ENCODE measurements at places on chromosomes 13 and 19. TPM values are rescaled to one million over a fixed set of nuclear protein-coding genes. Genes with fewer than 3 reads are reported as not detected.

Gene PRR20A
- total RNA-seq = not detected

Gene CCL25
- not detected for total RNA-seq

Gene VSTM1
- not detected for total RNA-seq

Gene GIPC1
- 50.0 TPM for total RNA-seq

Gene ZNF805
- 9.7 TPM for total RNA-seq

Gene IGFL4
- total RNA-seq = not detected

Gene PRKCG
- total RNA-seq = not detected

DNA sequence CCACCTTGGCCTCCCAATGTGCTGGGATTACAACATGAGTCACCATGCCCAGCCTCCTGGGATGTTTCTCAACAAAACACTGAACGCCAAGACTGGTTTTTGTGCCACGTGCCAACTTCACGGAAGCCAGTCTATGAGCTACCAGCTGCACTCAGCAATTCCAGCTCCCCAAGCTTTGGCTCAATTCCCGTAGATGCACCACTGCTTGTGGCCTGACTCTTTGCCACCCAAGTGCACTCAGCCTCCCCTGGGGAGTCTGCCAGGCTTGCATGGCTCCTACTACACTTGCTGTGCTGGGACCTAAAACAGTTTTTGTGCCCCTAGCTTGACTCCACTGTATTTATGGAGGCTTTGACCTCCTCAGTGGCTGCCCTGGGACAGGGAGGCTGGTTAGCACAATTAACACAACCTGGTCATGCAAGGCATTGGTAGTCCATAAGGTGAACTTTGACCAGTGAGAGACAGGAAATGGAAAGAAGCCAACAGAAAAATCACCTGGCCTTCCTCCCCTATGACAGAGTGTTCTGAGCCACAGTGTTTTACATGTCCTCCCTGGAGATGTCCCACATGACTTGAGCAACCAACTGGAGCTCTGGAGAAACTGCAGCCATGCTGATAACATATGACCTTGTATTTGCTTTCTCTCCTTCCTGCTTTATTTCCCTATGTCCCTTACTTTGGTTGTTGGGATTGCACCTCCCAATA, 1173.1 kb downstream of the UQCRFS1 start:
- DNase-seq = no peak

DNA sequence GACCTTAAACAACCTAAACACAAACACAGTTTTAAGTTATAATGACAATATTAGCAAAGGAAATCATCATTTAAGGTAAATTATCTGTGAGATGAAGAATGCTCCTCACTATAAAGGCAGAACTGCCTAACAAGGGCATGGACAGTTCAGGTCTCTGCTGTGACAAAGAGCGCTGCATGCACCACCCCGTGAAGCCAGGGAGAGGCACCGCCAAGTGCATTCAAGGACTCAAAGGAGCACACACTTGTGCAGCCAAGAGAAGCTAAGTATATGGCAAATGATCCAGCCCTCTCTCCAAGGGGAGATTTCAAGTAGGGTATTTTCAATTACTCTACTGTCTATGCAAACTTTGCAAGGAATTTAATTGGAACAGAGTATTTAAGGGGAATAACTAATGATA, 126.0 kb downstream of the RAP2A start:
- DNase-seq = no peak

- no peak for DNase-seq
Measured at GRCh38 chr13:26999499-26999898, 172.1 kb downstream of the USP12 start.

GRCh38 chr13:21117104-21117809, 55.9 kb upstream of the LATS2 start:
- no peak for DNase-seq

GRCh38 chr19:53866865-53867224, 838 bp upstream of the MYADM start:
- DNase-seq = peak; percentile 75

DNA sequence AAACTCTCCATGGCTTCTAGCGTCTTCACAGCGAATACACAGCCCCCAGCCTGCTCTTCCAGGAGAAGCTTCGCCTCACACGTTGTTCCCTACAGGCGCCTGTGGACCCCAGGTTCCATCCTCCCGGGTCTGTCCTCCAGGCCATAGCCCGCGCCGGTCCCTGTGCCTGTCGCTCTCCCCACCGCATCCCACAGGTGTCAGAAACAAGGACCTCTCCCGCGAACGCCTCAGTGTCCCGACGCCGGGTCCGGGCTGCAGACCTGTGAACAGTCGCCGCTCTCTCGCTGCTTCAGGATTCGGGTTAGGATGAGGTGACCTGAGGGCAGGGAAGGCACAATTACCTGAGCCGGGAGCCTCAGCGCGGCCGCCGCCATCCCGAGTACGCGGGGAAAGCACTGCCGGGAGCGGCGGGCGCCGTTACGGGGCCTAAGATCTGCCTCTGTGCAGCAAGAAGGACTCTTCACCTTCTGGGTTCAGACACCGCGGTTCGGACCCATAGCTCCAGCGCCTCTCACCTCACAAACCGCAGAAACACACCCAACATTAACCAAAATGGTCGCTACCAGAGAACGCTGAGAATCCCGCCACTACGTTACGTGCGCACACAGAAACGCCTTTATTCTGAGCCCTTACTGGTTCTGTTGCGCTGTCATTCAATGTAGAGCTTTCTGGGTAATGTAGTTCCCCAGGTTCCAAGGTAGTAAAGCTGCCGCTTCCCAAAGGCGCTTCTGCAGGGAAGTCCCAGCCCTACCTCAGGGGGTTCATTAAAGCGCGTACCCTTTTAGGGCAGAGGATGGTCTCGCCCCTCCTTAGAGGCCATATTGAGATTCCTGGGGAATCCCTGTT, at the start of gene ZNF418:
Gene ZNF418 (minus strand): TSS at position 583 of the 846 bp plus-strand sequence. CDS start 1,580 bp downstream, outside the sequence.
- peak; percentile 74 for DNase-seq

DNA sequence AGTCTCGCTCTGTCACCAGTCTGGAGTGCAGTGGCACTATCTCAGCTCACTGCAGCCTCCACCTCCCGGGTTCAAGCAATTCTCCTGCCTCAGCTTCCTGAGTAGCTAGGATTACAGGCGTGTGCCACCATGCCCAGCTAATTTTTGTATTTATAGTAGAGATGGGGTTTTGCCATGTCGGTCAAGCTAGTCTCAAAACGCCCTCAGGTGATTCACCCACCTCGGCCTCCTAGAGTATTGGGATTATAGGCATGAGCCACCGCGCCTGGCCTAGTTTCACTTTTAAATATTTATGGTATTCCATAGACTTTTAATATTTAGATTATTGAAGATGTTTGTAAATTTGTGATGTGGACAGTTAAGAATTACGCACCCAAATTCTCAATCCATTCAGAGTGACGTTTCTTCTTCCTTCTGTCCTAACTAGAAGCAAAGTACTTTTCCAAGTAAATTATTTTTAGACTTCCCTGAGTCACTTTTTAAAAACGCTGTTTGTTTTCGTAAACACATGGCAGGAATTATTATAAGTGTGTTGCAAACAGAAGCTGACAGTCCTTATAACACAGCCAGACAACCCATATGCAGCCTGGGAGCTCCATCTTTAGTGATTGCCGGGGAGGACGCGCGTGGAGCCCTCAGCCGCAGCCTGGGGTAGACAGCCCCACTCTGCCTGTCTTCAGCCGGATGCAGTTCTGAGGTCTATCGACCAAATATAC, 131.7 kb downstream of the ATP11A start:
- peak; percentile 26 for DNase-seq

DNA sequence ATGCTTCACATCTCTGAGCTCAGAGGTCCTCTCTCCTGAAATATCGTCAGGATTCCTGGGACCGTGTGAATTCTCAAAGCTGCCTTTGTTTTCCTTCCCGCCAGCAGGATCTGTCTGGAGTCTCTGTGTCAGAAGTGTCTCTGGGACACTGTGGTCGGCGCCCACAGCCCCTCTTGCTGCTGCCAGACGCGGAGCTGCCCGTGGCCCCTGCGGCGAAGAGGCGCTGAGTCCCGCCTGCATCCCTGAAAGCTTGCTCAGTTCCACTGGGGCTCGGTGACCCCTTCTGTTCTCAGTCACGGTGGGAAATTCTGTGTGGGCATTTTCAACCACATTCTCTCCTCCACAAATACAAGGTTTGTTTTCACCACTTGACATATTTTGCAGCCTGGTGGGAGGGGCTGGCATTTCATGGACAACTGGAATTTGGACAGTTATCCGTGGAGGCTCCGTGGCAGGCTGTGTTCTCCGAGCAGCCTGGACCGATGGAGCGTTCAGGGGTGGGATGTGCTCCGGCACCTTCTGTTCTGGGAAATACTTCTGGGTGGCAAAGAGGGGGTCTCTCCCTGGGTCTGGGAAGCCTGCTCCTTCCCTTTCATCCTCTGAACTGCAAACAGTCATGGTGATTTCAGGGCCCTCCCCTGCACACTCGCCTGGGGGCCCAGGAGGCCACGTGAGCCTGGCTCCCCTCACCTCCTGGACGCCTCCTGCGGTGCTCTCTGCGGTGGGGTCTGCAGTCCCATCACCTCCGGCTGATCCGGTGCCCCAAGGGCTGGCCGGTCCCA, 42.6 kb upstream of the GRTP1 start:
- DNase-seq = no peak

DNA sequence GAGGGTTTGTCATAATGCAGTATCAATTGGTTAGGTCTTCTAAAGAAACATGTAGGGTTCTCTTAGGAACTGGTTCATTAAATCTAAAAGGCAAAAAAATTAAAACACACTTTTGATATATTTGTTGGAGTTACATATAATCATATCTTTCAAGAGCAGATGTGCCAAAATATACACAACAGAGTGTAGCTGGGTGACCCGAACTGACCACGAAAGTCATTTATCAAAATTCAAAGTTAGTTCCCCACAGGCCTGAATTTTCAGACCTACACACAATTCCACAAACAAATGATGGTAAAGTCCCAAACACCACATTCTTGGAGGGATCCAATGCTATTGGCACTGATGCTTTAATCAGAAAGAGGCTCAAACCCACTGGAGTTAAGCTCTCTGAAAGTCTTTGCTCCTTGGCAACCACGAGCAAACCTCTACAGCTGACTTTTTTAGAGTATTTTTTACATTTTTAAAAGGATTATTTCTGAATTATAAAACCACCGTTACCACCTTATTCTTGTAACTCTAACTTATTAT, 50.9 kb downstream of the IRS2 start:
- no peak for DNase-seq

All from Right ventricle myocardium inferior (tissue), 1 donor.